ENCODE measurements at places on chromosomes 1 and 21.

DNA sequence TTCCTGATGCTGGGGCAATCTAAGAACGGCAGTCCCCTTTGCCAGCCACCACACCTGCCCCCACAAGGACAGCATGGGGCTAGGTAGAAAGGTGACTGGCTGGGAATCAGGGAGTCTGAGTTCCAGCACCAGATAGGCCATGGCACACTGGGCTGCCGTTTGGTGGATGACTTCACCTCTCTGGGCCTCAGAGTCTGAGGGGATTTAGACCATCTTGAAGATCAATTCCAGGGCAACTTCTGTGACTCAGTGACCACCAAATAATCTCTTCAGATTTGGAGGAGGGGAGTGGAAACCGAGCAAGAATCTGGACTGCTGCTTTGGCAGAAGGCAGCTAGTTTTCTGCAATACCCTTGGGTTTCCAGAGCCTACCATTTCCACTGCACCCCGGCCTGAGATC, 92.1 kb upstream of the EDN2 start:
- no peaks in the 10 kb centered on the region for H3K4me1 ChIP-seq
- no peak overlapping the region for H3K4me3 ChIP-seq
- H3K36me3 ChIP-seq: no peaks in the 10 kb centered on the region
- H3K27me3 ChIP-seq: no peaks in the 10 kb centered on the region
- DNase-seq: no peak

DNA sequence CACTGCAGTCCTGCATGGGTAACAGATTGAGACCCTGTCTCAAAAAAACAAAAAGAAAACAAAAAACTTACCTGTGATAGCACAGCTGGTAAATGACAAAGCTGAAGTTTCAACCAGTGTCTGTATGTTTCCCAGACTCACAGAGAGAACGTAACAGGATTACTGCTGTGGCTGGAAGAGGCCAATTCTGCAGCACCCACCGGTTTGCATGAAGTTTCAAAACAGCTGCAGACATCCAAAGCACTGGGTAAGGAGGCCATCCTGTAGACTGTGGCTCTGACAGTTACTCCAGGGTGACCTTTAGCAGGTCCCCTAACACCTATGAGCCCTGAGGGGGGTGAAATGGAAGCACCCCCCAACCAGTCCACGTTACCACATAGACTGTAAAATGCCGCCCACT, 7.5 kb downstream of the ID3 start:
- peaks cover 31% of the 10 kb centered on the region for H3K4me1 ChIP-seq
- H3K27ac ChIP-seq: no peak overlapping the region

DNA sequence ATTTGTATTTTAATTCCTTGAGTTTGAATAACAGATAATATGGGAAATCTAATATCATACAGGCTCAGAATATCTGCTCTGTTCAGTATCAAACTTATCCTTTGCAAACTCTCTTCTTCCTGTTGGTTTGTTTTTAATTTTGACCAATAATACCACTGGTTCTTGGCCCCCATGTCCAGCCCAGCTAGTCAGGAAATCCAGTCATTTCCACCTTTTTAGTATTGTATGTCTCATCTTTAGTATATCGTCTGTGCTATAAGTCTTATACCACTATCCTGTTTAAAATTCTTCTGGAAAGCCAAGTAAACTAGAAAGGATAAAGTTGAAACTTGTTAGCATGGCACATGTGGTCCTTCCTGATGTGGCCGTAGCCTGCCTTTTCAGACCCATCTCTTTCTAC, 10.7 kb downstream of the SCCPDH start:
- H3K27ac ChIP-seq: no peak overlapping the region

GRCh38 chr1:194078765-194079164, 892.4 kb upstream of the B3GALT2 start:
- H3K27me3 ChIP-seq: no peaks in the 10 kb centered on the region
- H3K4me3 ChIP-seq: no peak overlapping the region
- H3K4me1 ChIP-seq: no peaks in the 10 kb centered on the region
- no peak overlapping the region for H3K27ac ChIP-seq
- H3K36me3 ChIP-seq: no peaks in the 10 kb centered on the region

GRCh38 chr1:208004851-208005250, 93.9 kb upstream of the CD34 start:
- H3K4me3 ChIP-seq: no peak overlapping the region
- no peaks in the 10 kb centered on the region for H3K4me1 ChIP-seq
- H3K27ac ChIP-seq: no peak overlapping the region
- no peak for DNase-seq
- no peaks in the 10 kb centered on the region for H3K27me3 ChIP-seq

DNA sequence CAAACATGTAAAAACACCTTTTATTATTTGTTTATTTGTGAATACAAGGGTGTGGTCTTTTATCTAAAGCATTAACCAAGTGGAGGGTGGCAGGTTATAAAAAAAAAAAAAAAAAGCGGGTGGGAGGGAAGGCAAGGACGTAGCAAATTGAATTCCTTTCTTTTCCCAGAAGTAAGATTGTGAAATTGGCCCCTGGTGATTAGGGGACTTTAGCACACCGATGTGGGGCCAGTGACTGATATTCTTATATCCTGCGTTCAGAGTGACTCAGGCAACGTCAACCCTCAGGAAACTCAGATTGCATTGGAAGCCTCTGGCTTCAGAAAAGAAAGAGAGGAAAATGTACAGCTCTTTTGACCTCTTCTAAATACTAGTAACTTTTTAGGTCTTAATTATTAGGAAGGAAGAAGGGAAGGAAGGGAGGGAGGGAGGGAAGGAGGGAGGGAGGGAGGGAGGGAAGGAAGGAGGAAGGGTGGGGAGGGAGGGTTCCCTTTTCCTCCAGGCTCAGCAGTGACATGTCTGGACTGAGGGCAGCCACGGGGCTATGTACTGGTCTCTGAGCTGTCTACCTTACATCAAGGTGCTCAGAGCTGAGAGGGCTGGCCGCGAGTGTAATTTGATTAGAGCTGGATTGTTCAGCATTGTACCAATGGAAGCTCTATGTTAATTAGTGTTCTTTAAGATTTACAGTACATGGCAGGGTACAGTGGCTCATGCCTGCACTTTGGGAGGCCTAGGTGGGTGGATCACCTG, 30.2 kb downstream of the EVA1C start:
- H3K4me3 ChIP-seq: no peak overlapping the region
- no peaks in the 10 kb centered on the region for H3K4me1 ChIP-seq
- no peaks in the 10 kb centered on the region for H3K27me3 ChIP-seq
- no peaks in the 10 kb centered on the region for H3K36me3 ChIP-seq
- no peak for DNase-seq

DNA sequence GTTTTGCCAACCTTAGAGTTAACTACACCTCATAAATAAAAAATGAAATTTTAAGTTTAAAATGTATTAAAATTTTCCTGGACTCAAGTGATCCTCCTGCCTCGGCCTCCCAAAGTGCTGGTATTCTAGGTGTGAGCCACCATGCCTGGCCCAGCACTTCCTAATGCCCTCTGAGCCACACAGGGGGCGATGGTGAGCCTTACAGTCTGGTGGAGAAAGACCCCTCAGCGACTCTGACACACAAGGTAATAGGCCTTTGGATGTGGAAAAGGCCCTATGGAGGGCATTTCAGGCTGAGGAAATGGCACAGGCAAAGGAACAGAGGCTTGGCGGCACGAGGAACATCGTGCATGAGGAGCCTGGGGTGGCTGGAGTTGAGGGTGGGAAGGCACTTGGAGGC, 6.7 kb downstream of the CITED4 start:
- no peak overlapping the region for H3K4me3 ChIP-seq
- DNase-seq: no peak
- peaks cover 56% of the 10 kb centered on the region for H3K27me3 ChIP-seq
- peaks cover 4% of the 10 kb centered on the region for H3K4me1 ChIP-seq

DNA sequence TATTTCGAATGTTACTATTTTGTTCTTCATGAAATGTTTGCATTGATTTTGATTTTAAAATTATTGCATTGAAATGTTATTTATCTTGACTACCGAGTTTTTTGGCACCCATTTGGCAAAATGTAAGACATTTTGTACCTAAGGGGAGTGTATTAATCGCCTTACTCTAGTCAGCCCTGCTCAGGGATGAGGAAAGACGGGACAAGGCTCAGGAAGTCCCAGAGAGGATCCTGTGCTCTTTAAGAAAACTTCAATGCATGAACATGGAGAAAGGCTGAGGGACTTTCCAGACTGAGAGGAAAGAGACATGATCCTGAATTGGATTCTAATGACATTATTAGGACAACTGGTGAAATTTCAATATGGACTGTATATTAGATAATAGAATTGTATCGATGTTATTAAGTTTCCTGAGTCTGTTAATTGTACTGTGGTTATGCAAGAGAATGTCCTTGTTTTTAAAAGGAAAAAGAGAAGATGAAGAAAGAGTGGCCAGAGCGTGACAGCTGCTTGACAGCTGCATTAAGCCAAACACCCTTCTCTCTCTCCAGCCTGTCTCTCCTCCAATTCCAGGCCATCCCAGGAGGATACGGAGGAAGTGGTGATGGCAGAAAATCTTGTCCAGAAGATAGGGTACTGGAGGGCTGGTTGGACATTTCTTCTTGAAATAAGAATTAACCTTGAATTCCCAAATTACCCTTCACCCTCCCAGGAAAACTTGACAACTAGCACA, 66.0 kb downstream of the PLEKHA6 start:
- H3K36me3 ChIP-seq: no peaks in the 10 kb centered on the region
- H3K27ac ChIP-seq: no peak overlapping the region
- H3K27me3 ChIP-seq: no peaks in the 10 kb centered on the region
- no peak for DNase-seq

GRCh38 chr1:186806477-186806876, 22.3 kb upstream of the PLA2G4A start:
- H3K4me1 ChIP-seq: no peaks in the 10 kb centered on the region
- H3K27me3 ChIP-seq: no peaks in the 10 kb centered on the region
- no peak for DNase-seq
- H3K4me3 ChIP-seq: no peak overlapping the region
- no peaks in the 10 kb centered on the region for H3K36me3 ChIP-seq

DNA sequence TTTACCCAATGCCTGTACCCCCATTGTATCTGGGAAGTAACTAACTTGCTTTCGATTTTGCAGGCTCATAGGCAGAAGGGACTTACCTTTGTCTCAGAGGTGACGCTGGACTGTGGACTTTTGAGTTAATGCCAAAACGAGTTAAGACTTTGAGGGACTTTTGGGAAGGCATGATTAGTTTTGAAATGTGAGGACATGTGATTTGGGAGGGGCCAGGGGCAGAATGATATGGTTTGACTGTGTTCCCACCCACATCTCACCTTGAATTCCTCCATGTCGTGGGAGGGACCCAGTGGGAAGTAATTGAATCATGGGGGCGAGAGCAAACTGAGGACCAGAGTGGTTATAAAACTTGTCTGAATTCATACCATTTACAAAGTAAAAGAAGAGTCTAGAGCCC, 77.1 kb upstream of the HOOK1 start:
- H3K4me1 ChIP-seq: peaks cover 1% of the 10 kb centered on the region
- H3K36me3 ChIP-seq: no peaks in the 10 kb centered on the region
- no peak for DNase-seq
- H3K27me3 ChIP-seq: no peaks in the 10 kb centered on the region
- no peak overlapping the region for H3K27ac ChIP-seq
- H3K4me3 ChIP-seq: no peak overlapping the region

- no peak overlapping the region for H3K27ac ChIP-seq
- no peak overlapping the region for H3K4me3 ChIP-seq
- H3K36me3 ChIP-seq: no peaks in the 10 kb centered on the region
- no peaks in the 10 kb centered on the region for H3K27me3 ChIP-seq
- DNase-seq: no peak
- H3K4me1 ChIP-seq: peaks cover 3% of the 10 kb centered on the region
These were observed 66.2 kb downstream of the PRDM16 start for GRCh38 chr1:3135073-3135702.

DNA sequence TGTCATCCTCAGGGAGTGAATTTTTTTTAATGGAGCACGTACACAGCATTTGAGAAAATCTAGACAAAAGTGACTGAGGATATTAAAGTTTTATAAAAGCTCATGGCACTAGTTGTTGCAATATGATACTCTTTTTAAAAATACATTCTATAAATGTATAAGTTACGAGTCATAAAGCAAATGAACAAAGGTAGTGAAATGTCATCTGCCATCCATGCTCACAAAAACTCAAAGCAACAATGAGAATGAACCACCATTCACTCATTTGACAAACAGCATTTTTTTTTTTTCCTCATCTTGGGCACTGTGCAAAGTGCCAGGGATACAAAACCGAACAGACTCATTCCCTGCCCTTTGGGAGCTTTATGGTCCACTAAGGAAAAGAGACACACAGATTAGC, 38.7 kb downstream of the GPR137B start:
- H3K4me1 ChIP-seq: peaks cover 5% of the 10 kb centered on the region
- DNase-seq: no peak
- no peaks in the 10 kb centered on the region for H3K27me3 ChIP-seq
- H3K4me3 ChIP-seq: no peak overlapping the region

GRCh38 chr1:58732087-58732775, 32.4 kb upstream of the MYSM1 start:
- no peak overlapping the region for H3K27ac ChIP-seq
- H3K4me1 ChIP-seq: peaks cover 3% of the 10 kb centered on the region
- no peaks in the 10 kb centered on the region for H3K27me3 ChIP-seq
- H3K4me3 ChIP-seq: no peak overlapping the region

DNA sequence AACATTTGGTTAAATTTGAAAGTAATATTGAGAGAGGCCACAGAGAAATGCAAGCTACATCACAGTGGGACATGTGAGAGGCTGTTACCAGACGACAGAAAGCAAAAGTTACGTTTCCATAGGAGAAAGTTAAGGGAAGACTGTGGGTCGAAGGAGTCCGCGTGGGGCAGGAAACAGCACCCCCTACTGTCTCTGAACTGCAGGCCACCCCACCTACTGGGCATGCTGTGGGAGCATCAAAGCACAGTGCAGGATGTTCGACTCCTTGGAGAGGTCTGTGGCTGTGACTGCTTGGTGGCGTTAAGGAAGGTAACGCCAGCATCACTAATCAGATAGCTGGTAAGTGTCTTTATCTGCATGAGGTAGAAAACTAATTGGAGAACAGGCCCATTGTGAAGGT, 123.9 kb downstream of the PTBP2 start:
- H3K4me3 ChIP-seq: no peak overlapping the region
- H3K27me3 ChIP-seq: no peaks in the 10 kb centered on the region
- H3K4me1 ChIP-seq: no peaks in the 10 kb centered on the region
- H3K36me3 ChIP-seq: no peaks in the 10 kb centered on the region
- H3K27ac ChIP-seq: no peak overlapping the region

- no peaks in the 10 kb centered on the region for H3K36me3 ChIP-seq
- no peaks in the 10 kb centered on the region for H3K27me3 ChIP-seq
- DNase-seq: no peak
- no peak overlapping the region for H3K4me3 ChIP-seq
- H3K4me1 ChIP-seq: no peaks in the 10 kb centered on the region
These were observed 151.6 kb downstream of the C1orf94 start for GRCh38 chr1:34328281-34328799.

GRCh38 chr1:199121047-199121446, 482.2 kb downstream of the PTPRC start:
- H3K36me3 ChIP-seq: no peaks in the 10 kb centered on the region
- no peak for DNase-seq
- no peak overlapping the region for H3K27ac ChIP-seq
- no peaks in the 10 kb centered on the region for H3K27me3 ChIP-seq
- H3K4me3 ChIP-seq: no peak overlapping the region
